NCI-H1436 treated with DMSO at 0.1 percent for 48 hours (cell line): ENCODE measurements at places on chromosomes 16 and 17.

DNA sequence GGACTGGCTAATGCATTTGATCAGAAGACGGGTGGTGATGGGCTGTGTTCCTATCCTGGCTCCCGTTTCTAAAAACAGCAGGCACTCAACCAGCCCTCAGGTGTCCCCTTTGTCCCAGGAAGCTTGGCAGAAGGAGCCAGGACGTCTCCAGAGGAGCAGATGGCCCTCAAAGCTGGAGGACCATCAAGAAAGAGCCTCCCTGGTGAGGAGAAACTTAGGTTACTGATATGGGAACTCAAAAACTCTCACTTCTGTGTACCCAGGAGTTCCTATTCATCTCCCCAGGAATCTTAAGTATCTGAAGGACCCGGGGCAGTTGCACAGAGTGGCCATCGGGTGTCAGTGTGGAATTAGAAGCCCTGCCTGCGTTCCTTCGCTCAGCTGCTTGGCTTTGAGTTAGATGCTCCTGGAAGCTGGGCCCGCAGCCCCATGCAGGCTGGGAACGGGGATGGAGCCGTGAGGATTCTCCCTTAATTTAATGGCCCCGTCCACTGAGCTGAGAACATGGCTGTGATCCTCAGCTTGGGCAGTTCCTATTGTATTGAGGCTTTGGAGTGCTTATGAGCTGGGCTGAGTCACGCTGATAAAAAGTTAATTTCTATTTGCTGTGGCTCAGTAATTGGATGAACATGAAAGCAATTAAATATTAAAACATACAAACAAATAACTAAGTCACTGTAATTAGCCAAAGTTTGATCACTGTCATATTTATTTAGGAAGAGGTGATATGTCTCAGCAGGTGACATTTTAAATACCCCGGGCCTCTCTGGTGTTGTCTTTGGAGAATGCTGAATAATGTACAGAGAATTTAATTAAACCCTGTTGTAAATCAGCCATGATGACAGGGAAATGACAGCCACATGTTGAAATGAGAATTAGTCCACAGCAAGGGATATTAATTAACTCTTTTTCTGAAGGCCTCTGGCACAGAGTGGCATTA is 402.1 kb downstream of the SEC14L1 start:
- peak; percentile 55 for DNase-seq

- no peak for DNase-seq
Observed at GRCh38 chr17:4584917-4585637, 748 bp downstream of the SMTNL2 start.

DNA sequence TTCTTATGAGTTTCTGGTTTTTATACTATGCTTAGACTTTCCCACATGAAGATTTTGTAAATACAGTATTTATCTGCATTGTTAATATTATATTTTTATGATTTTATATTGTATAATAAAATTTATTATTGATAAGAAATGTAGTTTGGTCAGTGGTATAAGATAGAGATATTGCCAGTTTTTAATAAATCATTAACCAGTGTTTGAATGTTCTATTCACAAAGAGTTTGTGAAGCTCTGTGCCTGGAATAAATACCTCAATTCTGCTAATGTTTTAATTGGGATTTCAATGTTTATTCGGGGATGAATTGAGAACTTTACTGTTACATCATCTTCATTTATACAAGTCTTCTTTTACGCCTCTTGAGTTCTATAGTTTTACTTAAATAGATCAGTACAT is 16.9 kb downstream of the COX10 start:
- no peak for DNase-seq

DNA sequence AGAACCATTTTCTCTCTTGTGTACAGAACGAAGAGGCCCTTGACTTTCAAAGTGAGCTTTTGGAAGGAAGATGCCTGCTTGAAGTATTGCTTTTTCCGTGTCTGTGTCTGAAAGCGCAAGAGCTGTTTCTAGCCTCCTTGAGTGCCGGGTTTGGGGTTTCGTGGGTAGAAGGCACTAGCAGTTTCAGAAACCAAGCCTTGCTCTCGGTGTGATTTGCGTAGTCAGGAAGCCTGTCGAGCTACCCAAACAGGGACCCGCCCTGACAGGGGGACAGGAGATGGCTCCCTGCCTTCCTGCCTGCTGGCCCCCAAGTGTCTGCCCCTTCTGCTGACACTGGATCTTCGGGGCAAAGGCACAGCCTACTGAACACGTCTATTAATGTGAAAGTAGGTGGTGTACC is 322.0 kb downstream of the MAF start:
- no peak for DNase-seq

GRCh38 chr17:47789611-47790561 is 31.7 kb downstream of the OSBPL7 start:
- no peak for DNase-seq

GRCh38 chr17:82324566-82325285 is 7.3 kb upstream of the CD7 start:
- DNase-seq = no peak

- DNase-seq = no peak
Observed at GRCh38 chr16:10282367-10282766, 100.1 kb upstream of the GRIN2A start.

GRCh38 chr17:33366960-33367359 is 73.9 kb upstream of the ASIC2 start:
- no peak for DNase-seq

- DNase-seq = no peak
Observed at GRCh38 chr17:39709998-39710964, 10.4 kb downstream of the ERBB2 start.

- DNase-seq = no peak
Observed at GRCh38 chr17:46894476-46895151, 28.3 kb upstream of the GOSR2 start.

DNA sequence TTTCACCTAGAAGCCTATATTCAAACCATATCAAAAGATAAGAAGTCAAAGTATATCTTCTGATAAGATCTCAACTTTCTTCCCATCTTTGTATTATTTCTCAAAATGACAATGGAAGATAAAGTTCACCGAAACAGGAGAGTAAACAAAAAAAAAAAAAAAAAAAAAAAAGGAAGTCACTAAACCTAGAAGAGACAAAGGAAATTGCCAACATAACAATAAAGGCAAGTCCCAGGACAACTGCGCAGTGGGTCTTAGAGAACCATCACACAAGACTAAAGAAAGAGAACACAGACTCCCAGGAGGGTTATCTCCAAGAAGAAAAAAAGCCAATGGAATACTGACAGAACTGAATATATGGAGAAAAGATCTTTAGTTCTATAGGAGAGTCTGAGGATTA is 65.7 kb downstream of the SMURF2 start:
- no peak for DNase-seq

- DNase-seq = no peak
Observed at GRCh38 chr17:70078549-70078948, 3.5 kb downstream of the KCNJ16 start.

GRCh38 chr16:4859190-4859899 is 12.1 kb downstream of the UBN1 start:
- DNase-seq = no peak

GRCh38 chr17:81126281-81127132 is 38.8 kb upstream of the PVALEF start:
- no peak for DNase-seq

DNA sequence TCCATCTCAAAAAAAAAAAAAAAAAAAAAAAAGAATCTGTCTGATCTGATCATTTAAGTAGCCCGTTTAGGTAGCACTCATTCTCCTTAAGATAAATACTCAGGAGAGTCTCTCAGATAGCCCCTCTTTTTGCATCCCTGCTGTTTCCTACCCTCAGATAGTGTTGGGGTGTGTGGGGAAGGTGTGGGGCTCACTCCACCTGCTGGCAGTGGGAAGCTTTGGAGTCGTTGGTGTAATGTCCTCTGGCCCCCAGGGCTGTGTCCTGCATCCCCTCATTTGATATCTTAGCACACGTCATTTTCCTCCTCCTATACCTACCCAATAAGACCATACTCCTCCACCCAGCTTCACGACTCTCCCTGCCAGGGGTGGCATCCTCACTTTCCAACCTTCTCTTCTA is 20.5 kb upstream of the MYH10 start:
- DNase-seq = no peak

- DNase-seq = no peak
Observed at GRCh38 chr16:3904875-3905274, 24.4 kb upstream of the CREBBP start.

DNA sequence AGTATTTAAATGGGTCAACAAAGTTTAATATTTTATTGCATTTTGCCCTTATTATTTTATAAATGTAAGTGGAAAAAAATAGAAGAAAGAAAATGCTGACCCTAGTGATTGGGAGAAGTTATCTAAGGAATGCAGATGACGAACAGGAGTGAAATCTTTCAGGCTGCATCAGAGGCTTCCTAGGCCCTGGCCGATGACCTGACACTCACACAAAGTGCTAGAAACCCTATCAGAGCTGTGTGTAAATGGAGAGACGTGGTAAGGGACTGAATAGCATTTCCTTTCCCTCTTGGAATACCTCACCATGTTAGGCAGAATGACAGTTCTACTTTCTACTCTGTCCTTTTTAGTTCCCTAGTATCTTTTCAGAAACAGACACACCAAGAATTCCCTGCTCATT is 44.9 kb upstream of the CNEP1R1 start:
- DNase-seq = no peak

GRCh38 chr16:70417661-70418060 is 21.2 kb downstream of the ST3GAL2 start:
- DNase-seq = no peak

DNA sequence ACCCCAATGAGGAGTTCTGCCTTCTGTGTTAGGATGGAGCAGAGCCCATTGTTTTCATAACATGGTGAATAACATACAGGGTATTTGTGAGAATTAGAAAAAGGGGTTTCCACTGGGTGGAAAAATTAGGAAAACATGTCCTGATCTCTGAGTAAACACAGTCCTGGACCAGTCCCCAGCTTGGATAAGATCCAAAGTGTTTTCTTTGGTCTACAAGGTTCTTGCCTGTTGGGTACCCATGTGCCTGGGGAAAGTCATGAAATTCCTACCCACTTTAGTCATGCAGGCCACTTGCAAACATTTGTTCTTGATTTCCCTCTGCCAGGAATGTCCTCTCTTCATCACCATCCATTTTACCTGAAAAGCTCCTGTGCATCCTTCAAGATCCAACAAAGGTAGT is 164.8 kb upstream of the DYNLRB2 start:
- no peak for DNase-seq

GRCh38 chr17:6684881-6685767 is 28.0 kb downstream of the SLC13A5 start:
- DNase-seq = no peak

GRCh38 chr17:67469208-67469980 is 92.3 kb downstream of the PITPNC1 start:
- no peak for DNase-seq

- no peak for DNase-seq
Observed at GRCh38 chr17:29911641-29912177, 18.3 kb downstream of the SSH2 start.

- no peak for DNase-seq
Observed at GRCh38 chr17:66542129-66542966, 239.9 kb downstream of the PRKCA start.

GRCh38 chr16:35506018-35506897 is 2046.8 kb downstream of the TP53TG3F start:
- no peak for DNase-seq

DNA sequence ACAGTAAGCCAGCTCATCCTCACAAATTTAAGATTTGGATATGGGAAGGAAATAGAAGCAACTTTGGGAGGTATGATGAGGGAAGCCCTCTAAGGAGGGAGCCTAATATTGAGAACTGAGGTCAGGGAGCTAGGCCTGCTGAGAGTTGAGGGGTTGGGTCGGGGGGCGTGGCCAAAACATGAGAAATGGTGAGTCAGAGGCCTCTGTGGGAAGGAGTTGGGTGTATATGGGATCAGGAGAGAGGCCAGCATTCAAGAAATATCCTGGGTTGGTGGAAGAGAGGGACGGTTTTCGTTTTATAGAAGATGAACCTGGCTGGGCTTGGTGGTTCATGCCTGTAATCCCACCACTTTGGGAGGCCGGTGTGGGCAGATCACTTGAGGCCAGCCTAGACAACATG is 48.4 kb downstream of the CLEC16A start:
- no peak for DNase-seq

- no peak for DNase-seq
Observed at GRCh38 chr17:18185832-18186626, 2.4 kb downstream of the ALKBH5 start.

DNA sequence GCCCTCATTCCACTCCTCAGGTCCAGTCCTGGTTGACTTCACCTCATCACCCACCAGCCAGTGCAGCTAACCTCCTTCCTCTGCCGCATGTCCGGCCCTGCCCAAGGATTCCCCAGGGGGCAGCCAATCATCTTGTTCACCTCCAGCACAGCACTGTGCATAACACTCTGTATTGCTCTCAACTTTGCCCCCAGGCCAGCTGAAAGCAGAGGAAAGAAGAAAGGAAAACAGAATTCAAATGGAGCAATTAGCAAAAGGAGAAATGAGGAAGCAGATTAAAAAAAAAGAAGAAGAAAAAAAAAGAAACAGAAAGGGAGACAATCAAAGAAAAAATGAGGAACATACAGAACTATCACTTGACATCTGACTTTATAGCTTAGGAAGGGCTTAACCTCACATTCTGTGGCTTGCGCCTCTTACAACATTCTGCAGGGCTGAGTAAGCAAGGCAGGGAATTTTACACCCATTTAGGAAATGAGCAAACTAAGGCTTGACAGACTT is 26.1 kb downstream of the GAS7 start:
- DNase-seq = no peak

GRCh38 chr17:62062944-62063343 is 2.1 kb downstream of the MED13 start:
- DNase-seq = no peak

DNA sequence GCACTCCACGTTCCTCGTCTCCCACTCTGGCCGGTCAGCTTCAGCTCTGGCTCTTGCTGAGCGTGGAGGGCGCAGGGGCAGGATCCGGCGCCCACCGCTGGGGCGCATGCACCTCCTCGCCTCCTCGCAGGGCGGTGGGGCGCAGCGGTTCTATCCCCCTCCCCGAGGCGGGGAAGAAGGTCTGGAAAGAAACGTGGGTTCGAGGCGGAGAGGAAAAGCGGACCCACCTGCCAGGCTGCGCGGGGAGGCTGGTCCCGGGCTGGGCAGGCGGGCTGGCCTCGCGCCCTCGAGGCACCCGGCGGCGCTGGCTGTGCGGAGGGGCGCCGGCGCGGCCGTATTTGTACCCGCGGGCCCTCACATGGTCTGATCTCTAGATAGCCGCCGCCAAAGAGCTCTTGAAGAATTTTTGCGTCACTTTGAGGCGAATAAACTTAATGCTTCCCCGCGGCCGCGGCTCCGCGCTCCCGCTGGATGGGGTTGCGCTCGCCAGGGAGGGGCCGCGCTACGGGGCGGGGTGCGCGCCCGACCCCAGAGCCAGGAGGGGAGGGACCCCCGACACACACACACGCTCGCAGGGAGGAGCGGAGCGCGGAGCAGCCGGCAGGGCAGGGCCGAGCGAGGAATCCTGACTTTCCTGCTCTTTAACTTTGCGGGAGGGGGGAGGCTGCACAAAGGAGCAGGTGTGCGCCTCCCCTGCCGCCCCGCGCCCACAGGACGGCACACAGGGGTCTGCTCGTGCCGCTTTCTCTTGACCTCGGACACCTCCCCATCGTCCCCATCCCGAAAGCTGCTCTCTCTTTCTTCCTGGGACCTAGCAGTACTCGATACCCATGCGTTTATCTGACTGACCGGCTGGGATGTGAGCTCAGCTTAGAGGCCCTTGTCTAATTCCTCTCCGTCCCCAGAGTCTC is at the start of gene SLC6A4:
SLC6A4 (minus strand) TSS at position 312 of the 911 bp plus-strand sequence. CDS start 13,739 bp downstream, outside the sequence.
- no peak for DNase-seq
